ENCODE measurements at places on chromosomes 3 and 15.

GRCh38 chr3:150681057-150681456 is 22.7 kb downstream of the ERICH6 start:
- DNase-seq = no peak

DNA sequence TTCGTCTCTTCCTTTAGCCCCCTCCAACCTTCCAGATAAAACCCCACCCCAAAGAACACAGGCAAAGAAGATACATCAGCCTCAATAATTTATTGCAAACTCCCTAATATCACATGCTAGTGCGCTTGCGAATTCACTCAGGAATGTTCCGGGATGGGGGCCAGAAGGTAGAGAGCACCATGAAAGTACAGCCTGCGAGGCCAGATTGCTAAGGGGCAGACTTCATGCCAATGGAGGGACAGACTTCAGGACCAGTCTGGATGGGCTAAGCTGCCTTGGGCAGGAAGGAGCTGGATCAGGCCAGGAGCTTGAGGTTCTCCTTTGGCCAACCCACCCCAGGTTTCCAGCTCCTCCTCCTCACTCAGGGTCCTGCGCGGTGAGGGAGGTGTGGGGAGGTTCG is 13.4 kb downstream of the CIDEC start:
- no peak for DNase-seq

DNA sequence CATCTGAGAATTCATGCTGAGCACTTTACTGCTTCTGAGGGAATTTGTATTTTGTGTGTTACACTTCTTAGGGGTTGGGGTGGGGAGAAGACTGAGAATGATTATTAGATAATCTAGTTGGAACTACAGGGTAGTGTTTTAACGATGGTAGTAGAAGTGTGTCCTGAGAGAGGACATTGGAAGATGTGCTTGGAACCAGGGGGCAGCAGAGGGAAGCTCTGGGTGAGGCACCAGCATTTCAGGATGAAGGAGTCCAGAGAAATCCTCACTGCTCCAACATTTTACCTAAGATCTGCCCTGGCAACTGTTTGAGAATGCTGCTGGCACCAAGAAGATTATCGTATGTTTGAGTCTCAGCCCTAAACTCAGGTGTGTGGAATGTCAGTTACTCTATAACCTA is 145.5 kb downstream of the SQOR start:
- no peak for DNase-seq

GRCh38 chr3:13529196-13530112 is 19.5 kb upstream of the FBLN2 start:
- DNase-seq = no peak

GRCh38 chr15:60137711-60138396 is 133.7 kb downstream of the FOXB1 start:
- no peak for DNase-seq

DNA sequence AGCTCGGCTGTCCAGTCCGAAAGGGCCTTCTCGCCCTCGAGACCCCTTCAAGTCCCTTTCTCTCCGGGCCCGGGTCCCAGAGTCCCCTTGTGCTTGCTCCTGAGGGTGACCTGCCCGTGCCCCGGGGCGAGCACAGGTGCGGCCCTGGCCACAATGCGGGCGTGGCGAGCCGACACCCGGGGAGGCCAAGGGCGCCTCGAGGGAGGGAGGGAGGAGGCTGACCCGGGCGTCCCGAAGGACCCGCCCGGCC is 810 bp upstream of the MEF2A start:
- no peak for DNase-seq

DNA sequence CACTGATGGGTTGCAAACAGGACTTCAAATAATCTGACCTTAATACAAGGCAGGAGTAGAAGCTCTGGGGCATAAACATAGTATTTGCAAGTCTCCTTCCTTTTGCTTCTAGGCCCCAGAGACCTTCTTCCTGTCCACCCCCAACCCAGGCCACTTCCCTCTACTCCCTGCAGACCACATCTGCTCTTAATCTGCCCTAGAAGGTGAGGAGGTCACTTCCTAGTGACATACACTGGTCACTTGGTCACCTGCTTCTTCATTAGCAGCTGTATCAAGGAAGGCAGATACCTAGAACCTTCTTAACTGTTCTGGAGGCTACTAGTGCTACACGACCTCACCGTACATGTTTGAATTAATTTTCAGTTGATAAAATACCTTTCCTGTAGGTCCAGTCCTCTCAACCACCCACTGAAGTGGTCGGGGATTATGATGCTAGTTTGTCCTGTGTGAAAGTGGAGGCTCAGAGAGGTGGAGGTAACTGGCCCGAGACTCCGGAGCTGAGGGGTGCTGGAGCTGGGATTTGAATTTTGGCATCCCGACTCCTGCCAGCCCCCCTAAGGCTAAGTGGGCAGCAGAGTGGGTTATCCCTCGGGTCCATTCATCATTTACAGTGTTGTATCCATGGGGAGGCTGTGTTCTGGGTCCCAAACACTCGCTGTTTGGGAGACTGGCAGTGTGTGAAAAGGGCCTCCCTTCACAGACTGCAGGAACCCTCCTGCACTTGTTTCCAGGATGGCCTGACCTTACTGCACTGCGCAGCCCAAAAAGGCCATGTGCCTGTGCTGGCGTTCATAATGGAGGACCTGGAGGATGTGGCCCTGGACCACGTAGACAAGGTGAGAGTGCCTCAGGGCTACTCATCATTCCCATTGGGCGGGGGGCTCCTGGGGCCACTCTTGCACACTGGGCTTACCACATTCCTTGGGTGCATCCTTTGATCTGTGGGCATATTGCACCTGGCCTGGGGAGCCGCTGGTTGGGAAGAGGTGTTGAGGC is 13.9 kb downstream of the ANKDD1A start:
- no peak for DNase-seq

GRCh38 chr15:57158589-57158988 is 217.7 kb upstream of the CGNL1 start:
- DNase-seq = no peak

GRCh38 chr3:178850450-178851190 is 221.0 kb downstream of the ZMAT3 start:
- no peak for DNase-seq

DNA sequence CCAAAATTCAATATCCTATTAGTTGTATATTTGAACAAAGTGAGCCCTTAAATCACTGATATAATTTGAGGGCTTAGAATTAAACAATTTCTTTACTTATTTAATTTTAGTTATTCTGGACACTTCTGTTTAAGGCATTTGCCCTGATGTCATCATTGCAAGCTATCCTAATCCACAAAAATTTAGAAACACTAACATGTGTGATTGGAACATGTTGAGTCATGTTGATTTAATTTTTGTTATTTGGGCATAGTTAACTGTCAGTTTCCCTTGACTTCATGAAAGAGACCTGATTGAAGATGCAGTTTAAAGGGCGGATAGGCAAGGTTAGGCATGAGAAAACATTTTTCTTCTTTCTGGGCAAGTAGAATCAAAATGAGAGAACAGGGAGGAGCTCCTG is 682.6 kb downstream of the ROBO1 start:
- no peak for DNase-seq

GRCh38 chr3:13598926-13599886 is 50.3 kb downstream of the FBLN2 start:
- no peak for DNase-seq
